ENCODE measurements at places on chromosomes 5 and 9.

DNA sequence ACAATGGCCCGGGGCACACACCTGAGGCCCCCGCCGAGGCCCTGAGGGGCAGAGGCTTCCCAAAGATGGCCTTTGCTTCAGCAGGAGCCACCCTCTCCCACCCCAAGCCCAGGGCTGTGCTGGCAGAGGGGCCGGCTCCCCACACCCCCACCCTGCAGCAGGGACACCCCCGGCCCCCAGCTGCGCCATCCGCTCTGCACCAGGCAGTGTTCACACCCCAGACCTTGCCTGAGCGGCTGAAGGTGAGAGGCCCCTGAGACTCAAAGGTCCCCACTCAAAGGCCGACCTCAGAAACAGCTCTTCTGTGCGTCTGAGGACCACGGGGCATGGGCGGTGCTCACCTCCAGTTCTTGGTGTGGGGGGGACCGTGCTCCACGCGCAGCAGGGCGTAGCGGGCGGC, 37.6 kb downstream of the SLC12A7 start:
- DNase-seq: no peak

- DNase-seq: no peak
Measured at GRCh38 chr5:89534331-89534730, 651.3 kb upstream of the MEF2C start.

DNA sequence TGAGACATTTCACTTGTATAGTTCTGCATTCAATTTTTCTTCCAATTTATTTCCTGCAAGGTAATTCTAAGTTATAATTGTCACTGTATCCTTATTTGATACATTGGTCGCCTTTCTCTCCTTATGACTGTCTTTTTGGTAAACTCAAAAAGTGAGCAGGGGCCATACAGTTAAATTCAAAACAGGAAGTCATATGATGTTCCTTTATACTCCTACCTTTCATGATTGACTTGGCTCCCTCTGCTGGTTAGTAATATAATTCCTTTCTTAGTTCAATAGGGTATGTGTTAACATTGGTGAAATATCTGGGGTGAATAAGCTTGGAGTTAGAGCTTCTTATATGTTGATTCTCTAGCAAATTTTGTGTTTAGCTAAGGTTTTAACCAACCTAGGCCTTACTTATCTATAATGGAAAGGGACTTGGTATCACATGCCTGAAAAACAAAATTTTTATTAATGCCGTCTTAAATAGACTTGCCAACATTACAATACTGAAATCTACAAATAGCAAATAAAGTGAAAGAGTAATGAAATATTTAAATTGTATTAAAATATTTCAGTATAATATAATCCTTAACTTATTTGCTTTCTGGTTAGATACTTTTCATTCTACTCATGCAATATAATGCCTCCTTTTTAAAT, 6.0 kb upstream of the NIPBL start:
- no peak for DNase-seq

GRCh38 chr9:127968700-127969383, 11.9 kb downstream of the EEIG1 start:
- DNase-seq: no peak

- no peak for DNase-seq
Measured at GRCh38 chr9:70567511-70567910, 153.1 kb upstream of the KLF9 start.

DNA sequence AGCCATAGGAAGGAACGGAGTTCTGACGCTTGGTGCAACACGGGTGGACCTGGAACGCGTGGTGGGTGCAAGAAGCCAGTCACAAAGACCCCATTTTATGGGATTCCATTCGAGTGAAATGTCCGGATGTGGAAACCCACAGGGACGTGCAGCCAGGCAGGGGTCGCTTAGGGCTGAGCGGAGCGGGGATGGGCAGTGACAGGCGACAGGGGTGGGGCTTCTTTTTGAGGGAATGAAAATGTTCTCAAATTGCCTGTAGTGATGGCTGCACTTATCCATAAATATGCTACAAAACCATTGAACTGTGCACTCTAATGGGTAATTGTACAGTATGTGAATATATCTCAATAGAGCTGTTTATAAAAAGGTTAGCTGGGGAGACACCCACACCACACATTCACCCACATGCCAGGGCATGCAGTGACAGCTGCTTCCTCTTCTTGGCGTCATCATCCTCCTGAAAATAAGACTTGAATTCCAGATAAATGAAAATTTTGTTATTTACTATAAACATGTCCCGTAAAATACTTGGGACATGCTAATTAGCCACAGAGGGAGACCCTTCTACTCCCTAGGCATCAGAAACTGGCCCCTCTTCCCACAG, 71.3 kb upstream of the OLFM1 start:
- no peak for DNase-seq

DNA sequence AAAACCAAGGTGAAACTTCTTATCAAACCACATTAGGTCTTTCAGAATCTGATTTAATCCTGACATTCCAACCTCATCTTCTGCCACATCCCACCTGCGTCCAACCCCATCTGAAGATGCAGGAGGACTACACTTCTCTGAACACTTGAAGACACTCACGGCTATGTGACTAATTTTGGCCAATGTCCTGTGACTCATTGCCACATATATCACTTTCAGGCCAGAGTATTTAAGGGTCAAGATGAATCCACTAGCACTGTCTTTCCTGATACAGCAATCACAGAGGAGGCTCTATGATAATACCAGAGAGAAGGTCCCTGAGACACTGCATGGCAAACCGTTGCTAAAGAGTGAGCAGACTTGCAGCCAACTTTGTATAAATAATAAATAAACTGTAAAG, 323.4 kb downstream of the NR2F1-AS1 start:
- DNase-seq: no peak

- DNase-seq: no peak
Measured at GRCh38 chr9:5269249-5269715, 35.2 kb downstream of the RLN2 start.

GRCh38 chr9:19020886-19021455, 12.0 kb downstream of the SAXO1 start:
- DNase-seq: no peak

DNA sequence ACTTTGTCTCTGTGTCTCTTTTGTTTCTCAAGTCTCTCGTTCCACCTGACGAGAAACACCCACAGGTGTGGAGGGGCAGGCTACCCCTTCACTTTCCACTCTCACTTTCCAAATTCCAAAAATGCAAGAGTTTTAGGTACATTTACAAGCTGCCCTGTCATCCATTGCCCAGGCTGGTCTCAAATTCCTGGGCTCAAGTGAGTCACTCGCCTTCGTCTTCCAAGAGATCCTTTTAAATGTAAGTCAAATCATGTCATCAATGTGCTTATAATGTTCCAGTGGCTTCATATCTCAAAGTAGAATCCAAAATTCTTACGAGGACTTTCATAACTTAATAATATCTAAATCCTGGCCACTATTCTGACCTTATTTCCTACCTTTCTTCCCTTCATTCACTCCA, 20.4 kb upstream of the UGCG start:
- DNase-seq: no peak

DNA sequence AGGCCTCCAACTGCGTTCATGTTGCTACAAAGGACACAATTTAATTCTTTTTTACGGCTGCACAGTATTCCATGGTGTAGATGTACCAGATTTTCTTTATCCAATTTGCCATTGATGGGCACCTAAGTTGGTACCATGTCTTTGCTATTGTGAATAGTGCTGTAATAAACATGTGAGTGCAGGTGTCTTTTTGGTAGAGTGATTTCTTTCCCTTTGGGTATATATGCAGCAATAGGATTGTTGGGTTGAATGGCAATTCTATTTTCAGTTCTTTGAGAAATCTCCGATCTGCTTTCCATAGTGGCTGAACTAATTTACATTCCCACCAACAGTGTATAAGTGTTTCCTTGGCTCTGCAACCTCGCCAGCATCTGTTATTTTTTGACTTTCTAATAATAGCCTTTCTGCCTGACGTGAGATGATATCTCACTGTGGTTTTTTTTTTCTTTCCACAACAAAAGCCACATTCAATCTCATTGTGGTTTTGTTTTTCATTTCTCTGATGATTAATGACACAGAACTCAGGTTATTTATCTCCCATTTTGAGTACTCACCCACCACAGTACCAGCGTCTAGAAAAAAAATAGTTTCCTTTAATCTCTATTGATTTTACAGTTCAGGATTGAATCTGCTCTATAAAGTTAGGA, 21.9 kb downstream of the ARRDC3 start:
- DNase-seq: no peak

GRCh38 chr9:95386843-95387242, 69.3 kb upstream of the FANCC start:
- no peak for DNase-seq

- DNase-seq: no peak
Measured at GRCh38 chr9:135568026-135568425, 6.5 kb downstream of the PAEP start.

GRCh38 chr5:175471628-175472027, 6.7 kb upstream of the SFXN1 start:
- no peak for DNase-seq

DNA sequence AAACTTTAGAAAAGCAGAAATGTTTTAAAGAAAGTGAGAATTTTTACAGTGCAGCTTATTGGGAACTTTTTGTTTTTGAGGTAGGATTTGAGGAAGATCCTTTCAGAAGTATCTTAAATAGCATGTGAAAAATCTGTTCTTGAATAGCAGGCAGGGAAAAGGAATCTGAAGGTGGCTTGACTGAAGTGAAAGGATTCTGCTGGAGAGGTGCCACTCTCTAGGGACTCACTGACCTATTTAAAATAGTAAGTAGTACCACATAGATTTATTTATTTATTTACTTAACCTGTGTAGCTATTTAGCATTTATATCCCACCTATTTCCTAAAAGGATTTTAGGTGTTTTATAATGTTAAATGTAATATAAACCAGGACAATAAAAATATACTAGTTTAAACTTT, 69.1 kb downstream of the NIPBL start:
- DNase-seq: no peak

DNA sequence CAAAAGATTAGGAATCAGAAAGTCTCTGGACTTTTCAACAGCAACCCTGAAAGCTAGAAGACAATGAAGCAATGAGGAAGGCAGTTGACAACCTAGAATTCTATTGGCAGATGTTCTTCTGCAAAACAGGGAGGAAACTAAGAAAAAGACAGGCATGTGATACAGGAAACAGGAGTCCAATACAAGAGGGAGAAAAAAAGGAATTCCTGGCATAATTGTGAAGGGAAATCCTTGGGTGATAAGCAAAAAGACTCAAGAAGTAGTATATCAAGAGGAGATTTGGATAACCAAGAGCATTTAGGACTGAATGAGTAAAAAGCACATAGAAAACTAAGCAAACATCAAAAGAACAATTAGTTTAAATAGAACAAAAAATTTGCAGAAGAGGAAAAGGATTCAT, 58.6 kb downstream of the LPAR1 start:
- no peak for DNase-seq

GRCh38 chr5:58224661-58225060, 235.2 kb downstream of the PLK2 start:
- no peak for DNase-seq

DNA sequence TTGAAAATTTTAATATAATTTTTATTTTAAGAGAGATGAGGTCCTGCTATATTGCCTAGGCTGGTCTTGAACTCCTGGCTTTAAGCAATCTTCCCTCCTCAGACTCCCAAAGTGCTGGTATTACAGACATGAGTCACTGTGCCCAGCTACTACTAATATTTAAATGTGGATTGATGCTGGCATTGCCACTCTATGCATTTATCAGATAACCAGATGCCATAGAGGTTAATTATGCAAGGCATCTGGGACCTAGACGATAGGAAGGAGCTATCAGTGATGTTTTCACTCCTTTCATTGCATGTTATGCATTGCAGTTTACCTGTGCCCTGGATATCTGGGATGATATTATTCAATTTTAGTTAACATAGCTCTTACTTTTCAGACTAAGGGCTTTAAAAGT, 127.0 kb downstream of the RPS23 start:
- no peak for DNase-seq

DNA sequence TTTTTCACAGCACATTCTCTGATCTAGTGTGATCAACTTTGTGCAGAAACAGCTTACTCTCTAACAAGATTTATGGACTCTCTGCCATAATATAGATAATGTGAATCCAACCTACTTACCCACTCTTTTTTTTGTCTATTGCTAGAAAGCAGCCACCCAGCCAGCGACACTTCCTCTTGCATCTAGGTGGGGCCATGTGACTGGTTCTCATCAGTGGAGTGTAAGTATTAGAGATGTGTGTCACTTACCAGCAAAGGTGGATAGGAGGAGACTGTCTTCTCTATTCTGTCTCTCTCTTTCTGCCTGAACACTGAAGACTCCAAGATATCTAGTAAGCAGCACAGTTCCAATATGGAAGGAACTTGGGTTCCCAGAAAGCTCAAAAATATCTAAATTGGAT, 174.8 kb downstream of the MCTP1 start:
- no peak for DNase-seq

GRCh38 chr9:36218011-36218410, 27.3 kb downstream of the CLTA start:
- DNase-seq: no peak

- DNase-seq: no peak
Measured at GRCh38 chr9:136303825-136304416, at the start of gene CCDC187. Gene CCDC187, minus strand, starts transcription at chr9:136304094. Its CDS starts 264 bp downstream, at chr9:136303830.

DNA sequence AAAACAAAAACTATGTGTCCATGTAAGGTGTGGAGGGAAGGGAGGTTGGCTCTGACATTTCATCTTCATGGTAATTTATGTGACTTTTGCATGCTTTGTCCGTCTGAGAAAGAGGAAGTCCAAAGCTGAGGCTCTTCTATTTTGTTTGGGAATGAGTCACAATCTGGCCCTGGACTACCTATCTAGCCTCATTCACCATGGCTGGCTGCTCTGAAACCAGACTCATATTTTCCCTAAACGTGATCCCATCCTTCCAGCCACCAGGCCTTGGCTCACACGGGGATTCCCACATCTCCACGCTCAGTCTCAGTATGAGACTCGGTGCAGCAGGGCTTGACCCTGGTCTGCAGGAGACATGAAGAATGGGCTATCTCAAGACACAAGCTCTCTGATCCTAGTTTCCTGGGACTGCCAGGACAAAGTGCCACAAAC, 672.8 kb downstream of the ACTL7B start:
- no peak for DNase-seq

DNA sequence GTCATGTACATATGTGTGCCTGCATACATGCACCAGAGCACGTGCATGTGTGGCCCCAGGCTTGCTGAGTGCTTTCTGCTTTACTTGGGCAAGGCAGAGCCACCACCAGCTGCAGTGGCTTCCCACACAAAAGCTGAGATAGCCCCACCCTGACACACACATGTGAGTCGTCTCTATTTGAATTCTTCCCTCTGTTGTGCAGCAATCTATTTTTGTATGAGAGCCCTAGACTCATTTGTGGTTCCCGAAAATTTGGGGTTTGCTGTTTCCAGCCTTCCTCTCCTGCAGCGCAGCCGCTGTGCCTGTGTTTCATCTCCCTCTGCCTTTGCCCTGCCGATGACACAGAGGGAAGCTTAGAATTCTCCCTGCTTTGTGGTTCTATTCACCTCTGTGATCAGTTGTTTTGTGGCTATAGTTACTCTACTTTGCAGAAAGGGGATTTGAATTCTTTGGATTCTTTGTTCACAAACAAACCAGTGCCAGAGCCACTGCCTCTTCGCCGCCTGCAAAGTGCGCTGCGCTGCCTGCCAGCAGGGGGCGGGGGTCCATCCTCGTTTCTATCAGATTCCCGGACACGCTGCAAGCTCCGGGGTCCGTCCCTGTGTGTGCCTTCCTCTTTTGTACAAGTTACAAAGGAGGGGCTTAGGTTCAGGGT, 95.8 kb upstream of the DAP start:
- DNase-seq: no peak

GRCh38 chr9:35225677-35226076, 63.9 kb downstream of the UNC13B start:
- no peak for DNase-seq

- no peak for DNase-seq
Measured at GRCh38 chr9:34929506-34930102, 28.5 kb upstream of the PHF24 start.

GRCh38 chr5:109739741-109740728, 50.3 kb downstream of the MAN2A1 start:
- DNase-seq: no peak

All from GOT3 (cell line).